Suppressor macrophage (primary cell): ENCODE measurements at places on chromosomes 2 and 18.
A peak's percentile ranks its signal among the peaks of the same experiment; 100 is the strongest.

GRCh38 chr2:239070466-239070865, 222.6 kb downstream of the TWIST2 start:
- DNase-seq, result no peak

DNA sequence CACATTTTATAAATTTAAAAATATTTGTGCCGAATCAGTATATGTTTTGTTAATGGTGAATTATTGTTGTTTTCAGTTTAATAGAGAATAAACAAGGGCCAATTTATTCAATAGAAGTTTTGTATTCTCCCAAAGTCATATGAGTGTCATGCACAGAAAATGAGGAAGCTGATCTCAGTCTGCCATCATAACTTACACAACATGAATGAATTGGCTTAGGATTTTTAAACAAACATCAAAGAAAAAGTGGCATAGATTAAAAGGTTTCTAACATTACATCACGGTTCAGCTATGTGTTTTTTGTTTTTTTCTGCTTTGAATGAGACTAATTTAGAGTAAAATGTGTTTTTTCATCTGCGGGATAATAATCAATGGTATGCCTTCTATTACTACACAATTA, 123.4 kb upstream of the CTNNA2 start:
- no peak for DNase-seq

DNA sequence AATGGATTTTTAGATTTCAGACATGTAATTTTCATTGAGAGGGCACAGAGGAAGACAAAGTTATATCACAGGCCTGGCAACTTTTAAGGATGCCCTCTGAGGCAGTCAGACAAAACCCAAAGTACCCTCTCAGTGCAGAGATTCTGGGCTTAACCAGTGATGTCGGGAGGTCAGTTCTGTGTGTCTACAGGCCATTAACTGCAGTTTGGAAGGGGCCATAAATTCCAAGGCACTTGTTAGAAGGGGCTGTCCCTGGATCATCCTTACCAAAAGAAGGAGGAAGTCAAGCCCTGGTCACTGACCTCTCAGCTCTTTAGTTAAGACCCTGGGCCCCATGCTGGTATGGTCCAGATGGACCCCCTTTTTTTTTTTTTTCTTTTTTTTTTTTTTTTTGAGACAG, 60.7 kb downstream of the LRRFIP1 start:
- DNase-seq, result peak; percentile 49

DNA sequence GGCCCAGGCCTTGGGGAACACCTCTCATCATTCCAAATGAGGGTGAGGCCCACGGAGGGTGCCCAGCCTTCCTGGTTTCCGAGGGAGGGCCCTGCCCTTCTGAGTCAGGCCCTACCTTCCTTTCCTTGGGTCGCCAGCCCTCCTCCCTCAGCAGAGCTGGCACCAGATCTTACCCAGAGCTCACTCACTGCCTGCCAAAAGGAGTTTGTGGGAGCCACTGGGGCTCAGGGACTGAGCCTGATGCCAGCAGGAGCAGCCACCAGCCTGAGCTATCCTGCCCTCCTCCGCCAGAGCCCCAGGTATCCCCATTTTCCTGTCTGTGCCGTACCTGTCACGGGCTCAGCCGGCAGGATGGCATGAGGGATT, 64.1 kb downstream of the NRP2 start:
- DNase-seq, result no peak

GRCh38 chr2:114089636-114090319, 199.9 kb downstream of the ACTR3 start:
- no peak for DNase-seq

- DNase-seq, result no peak
Measured at GRCh38 chr2:10274983-10275802, 27.5 kb upstream of the HPCAL1 start.

DNA sequence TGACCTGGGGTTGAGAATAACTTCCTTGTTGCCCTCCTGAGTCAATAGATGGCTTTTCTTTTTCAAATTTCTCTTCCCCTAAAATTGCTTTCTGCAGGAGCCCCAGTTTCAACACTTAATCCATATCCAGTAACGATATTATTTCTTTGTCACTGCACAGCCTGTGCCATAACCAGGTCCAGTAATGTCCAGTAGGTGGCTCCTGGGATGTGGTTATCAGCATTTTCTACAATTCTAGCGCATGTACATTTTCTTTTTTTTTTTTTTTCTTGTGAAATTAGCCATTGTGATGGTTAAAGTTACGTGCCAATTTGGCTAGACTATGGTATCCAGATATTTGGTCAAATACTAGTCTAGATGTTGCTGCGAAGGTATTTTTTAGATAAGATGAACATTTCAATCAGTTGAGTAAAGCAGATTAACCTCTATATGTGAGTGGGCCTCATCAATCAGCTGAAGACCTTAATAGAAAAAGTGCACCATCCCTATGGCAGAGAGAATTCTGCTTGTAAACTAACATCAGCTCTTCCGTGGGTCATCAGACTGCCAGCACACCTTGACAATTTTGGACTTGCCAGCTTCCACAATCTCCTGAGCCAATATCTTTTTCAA, 72.9 kb upstream of the SCG2 start:
- peak; percentile 14 for DNase-seq

DNA sequence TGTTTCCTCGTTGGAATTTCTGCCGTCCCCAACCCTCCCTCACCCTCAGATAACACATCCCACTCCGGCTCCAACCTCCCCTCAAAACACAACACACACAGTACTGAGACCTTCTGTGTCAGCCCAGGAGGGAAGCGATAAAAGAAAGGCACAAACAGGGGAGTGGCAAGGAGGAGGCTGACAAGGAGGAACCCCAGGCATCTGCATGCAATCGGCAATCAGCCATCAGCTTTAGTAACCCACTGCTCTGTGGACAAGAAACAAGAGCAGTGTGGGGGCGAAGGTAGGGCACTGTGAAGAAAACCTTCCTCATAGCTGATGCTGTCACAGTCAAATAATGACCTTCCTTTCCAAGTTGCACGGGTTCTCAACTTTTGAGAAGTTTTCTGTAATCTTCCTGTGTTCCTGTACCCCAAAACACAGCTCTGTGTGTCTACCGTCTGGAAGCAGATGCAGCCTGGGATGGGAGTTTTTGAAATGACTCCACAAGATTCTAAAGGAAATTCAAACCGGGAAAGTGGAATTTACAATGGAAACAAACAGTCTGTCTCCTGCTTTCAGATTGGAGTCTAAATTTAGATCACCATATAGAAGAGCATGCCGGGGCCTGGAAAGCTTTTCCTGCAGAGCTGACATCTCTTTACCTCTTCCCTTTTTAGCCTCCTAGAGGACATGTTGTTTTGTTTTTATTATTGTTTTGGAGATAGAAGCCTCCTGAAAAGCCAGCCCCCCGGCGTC, 16.4 kb upstream of the LPIN2 start:
- DNase-seq, result peak; percentile 77

DNA sequence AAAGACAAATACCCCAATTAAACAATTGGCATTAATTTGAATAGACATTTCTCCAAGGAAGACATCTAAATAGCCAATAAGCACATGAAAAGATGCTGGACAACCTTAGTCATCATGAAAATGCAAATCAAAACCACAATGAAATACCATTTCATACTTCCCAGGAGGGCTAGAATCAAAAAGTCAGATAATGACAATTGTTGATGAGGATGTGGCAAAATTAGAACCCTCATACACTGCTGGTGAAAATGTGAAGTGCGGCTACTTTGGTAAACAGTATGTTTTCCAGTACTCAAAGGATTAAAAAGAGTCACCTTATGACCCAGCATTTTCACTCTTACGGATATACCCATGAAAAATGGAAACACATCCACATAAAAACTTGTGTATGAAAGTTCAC, 91.6 kb downstream of the FIGN start:
- no peak for DNase-seq

DNA sequence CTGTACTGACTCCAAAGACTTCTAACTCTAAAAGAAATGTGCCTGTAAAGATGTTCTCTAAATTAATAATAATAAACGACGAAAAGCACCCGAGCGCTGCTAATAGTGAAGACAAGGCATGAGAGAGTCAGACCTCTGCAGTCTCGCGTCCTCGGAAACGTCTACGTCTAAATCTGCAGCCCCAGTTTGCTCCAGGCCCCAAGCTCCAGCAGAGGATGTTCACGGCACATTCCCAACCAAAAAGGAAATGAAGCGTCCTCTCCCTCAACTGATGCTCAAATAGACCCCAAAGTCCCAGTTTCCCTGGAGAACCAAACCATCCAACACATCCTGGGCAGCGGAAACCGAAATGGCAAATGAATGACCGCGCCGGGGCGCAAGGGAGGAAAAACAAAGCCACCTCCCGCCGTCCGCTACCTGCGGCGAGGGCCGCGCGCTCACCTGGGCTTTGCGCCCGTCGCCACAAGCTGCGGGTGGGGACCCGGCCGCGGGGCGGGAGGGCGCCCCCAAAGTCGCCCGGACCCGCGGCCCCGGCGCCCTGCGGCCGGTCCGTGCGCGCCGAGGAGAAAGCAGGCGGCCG, 47.1 kb upstream of the CCDC150 start:
- no peak for DNase-seq

DNA sequence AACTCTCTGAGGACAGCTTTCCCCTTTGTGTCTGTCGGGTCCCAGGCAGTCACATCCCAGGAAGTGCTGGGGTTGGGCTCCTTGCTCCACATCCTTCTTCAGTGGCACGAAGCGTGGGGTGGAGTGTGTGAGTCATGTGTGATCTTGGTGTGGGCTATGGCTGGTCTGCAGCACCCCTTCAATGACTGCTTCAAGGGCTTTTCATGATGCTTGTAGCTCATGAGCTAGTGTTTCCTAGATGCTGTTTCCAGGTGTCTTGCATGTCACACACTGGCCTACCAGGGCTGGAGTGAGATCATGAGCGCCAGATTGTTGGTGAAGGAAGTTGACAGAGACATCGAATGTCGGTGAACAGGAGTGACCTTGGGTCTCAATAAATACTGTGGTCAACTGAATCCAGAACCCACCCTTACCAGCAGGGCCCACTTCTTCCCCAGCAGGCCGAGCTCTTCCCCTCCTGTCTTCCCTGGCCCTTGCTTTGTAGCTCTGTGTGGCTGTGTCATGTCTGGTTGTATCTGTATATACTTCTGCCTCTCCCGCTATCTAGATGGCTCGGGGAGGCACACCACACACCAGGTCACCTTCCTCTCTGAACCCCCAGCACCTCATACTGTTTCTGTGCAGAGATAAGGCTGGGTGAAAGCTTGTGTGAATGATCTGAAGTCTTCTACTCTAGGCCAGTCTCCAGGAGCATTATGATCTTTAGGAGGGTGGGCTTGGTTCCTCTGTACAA, 3.8 kb downstream of the C2orf92 start:
- DNase-seq, result peak; percentile 84

- no peak for DNase-seq
Measured at GRCh38 chr2:13667415-13667757, 950.6 kb downstream of the TRIB2 start.
